Keratinocyte (primary cell): ENCODE measurements at places on chromosomes 12 and 14.

DNA sequence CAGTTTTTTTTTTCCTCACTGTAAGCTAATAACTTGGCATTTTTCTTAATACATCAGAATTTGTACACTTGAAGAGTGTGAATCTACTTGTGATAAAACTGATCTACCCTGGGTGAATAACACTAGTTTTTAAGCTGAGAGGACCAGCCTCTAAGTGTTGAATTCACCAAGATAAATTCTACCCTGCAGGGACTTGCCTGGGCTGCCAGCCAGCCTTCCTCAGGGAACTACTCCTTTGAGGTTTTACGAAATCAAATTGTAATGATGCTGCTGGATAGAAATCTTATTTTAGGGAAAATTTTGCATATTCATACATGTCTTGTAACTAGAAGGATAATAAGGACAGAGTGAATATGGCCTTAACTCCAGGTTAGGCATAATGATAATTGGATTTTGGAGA lies 1.9 kb downstream of the MED21 start:
- DNase-seq = no peak

- DNase-seq = peak; percentile 4
These were observed 51.6 kb upstream of the VRK1 start for GRCh38 chr14:96745500-96746051.

- DNase-seq = no peak
These were observed 1.5 kb upstream of the PRPF39 start for GRCh38 chr14:45082420-45082819.

DNA sequence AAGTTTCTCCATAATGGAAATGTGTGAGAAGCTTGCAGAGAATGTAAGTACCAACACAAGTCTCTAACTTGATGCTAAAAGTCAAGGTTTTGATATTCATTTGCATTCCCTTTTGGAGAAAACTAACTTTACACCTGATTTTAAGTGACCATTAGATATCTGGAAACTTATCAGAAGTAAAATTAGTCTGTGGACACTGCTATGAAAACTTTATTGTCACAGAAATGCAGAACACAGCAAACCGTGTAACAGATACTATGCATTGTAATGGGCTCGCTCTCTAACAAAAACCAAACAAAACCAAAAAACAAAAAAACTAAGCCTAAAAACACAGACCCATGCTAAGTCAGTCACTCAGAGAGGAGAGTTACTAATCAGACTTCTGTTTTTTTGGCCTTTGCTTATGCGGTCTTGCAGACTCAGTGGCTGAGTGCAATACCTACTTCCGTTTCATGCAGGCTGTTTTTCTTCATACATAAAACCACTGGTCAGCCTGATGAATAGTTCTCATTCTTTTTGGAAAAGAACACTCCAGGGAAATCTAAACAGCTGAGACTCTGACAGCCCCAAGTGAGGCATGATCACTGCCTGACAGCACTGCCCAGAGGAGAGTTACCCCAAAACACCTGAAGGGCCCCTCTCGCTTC lies 35.7 kb downstream of the NRDE2 start:
- DNase-seq = no peak

- peak; percentile 26 for DNase-seq
These were observed 4.3 kb upstream of the RAD52 start for GRCh38 chr12:953776-954175.
